Choroid plexus epithelial cell (primary cell): ENCODE measurements at places on chromosomes 4 and X.

DNA sequence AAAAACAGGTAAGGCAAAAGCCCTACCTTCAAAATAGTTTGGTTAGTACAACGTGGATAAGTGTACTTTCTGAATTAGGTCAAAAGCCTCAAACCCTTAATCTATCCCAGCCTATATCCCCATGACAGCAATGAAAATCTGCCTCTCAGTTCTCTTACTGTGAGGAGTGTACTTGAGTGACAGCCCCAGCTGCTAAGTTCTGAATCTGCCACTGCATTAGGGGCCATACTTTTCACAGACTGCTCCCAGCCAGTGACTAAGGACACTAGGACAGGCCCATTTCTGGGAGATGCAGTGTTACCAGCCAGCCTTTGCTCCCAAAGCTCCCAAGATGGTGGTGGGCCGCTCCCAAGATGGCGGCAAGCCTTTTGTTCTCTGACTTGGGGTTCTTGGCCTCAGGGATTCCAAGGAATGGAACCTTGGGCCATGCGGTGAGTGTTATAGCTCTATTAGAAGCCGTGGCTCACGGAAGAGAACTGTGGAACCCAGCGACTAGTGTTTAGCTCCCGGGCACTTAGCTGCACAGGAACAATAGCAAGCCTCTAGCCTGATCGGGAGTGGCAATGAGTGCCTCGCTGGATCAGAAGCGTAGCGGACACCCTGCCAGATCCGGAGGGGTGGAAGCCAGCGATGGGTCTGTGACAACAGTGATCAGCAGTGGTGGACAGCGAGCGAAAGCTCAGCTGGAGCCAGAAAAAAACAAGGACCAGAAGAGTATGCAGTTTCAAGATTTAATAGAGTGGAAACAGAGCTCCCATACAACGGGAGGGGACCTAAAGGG lies 175.6 kb upstream of the NRK start:
- no peak for DNase-seq

GRCh38 chrX:39729981-39730661 lies 367.6 kb downstream of the BCOR start:
- DNase-seq = no peak

- no peak for DNase-seq
Measured at GRCh38 chrX:72604705-72605104, 32.1 kb upstream of the HDAC8 start.

- DNase-seq = no peak
Measured at GRCh38 chrX:10111364-10112148, 45.2 kb upstream of the CLCN4 start.

- no peak for DNase-seq
Measured at GRCh38 chr4:143178923-143179322, 5.8 kb upstream of the USP38 start.

DNA sequence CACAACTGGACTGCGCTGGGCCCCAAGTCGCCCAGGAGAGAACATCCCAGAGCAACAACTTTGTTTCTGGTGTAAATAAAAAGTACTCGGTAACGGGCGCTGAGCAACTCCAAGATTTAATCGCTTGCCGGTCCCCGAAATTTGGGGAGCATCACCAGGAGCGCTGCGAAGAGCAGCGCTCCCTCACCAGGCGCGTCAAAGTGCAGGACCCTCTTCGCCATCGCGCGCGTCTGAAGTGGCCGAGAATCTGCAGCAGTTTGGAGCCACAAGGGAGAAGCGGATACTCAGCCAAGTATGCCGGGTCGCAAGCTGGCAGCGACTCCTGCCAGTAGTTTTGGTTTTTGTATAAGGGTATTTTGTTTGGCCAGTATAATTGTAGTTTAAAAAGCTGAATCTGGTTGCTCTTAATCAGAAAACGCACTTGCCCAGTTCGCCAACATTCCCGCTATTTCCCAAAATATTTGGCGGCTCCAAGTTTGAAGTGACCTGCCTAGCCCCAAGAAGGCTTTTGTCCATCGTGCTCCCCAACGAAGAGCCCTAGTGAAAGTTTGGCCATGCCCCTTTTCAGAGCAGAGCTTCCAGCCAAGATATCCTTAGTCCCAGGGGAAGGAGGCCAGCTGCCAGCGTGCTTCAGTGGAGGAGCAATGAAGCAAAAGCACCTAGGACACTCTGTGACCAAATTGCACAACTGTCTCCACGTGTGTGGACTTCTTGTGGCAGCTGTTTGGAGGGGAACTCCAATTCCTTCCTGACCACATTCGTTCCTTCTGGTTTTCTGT lies 557 bp upstream of the KDR start:
- peak; percentile 19 for DNase-seq

- DNase-seq = no peak
Measured at GRCh38 chr4:42732776-42733175, 75.9 kb upstream of the ATP8A1 start.
